Activated naive CD8-positive, alpha-beta T cell treated with anti-CD3 and anti-CD28 coated beads, Interleukin-2, amount 50 U/mL, for 16 hours (primary cell): ENCODE measurements at places on chromosomes 7 and 10.

DNA sequence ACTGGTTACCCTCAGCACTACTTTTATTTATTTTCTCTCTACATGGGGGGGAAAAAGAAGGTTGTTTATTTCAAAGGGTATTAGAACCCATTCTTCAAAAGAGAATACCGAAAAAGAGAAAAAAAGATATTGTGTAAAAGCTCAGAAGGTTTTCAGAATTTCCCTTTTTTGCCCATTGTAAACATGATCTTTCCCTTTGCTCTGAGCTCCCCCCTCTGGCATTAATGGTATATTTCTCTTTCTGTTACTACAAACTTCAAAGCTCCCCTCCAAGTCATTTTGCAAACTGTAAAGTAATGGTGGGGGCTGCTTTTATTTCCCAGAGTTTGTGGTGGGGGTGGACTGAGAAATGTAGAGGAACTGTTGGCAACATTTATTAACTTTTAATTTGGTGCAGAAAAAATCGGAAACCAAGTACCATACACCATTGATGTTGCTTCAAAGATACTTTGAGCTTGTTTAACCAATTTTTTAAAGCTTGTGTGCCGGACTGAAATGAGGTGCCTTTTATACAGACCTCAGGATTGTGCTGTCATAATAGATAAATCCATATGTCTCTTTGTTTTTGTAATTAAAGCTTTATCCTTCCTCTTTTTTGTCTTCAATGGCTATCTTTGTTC, 181.5 kb downstream of the EXOC4 start:
- no peak for DNase-seq

GRCh38 chr7:96297876-96298275, 24.0 kb downstream of the SLC25A13 start:
- no peak for DNase-seq

- no peak for DNase-seq
These were observed 51.7 kb downstream of the ADCY1 start for GRCh38 chr7:45625714-45626440.

DNA sequence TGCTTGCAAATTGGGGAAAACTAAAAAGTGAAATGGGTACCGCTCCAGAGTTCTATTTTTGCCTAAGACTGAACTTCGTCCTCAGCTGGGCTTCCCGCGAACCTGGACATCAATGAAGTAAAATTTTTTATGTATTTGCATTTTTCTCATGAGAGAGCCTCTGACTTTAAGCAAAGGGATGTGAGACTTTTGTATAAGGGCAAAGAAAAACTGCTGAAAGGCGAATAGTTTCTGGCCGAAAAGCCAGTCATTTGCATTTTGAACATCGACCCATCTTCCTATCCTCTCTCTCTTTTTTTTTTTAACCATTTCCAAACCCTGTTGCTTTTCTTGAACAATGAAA, 573 bp downstream of the PMPCB start:
- no peak for DNase-seq

GRCh38 chr10:71156436-71156835, 55.9 kb upstream of the UNC5B start:
- no peak for DNase-seq

- DNase-seq = no peak
These were observed 7.1 kb upstream of the C10orf105 start for GRCh38 chr10:71726580-71727104.

- no peak for DNase-seq
These were observed 305.0 kb downstream of the PTEN start for GRCh38 chr10:88168171-88169036.

- DNase-seq = no peak
These were observed 146.5 kb downstream of the HGF start for GRCh38 chr7:81623251-81623855.

DNA sequence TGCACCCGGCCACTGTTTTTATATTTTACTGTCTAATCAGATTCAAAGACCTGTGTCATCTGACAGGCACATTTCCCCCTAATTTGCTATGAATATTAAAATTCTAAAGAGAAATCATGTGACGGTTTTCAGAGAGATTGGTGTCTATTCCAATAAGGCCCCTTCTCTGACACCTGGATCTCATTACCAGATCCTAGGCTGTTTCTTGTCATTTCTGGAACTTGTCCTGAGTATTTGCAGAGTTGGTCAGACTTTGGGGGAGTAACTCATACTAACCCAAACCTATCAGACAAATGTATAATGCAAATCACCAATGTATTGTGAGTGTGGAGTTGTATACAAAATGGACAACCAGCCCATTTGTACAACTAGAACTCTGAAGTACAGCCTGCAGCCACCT, 29.5 kb downstream of the MYO1G start:
- no peak for DNase-seq

DNA sequence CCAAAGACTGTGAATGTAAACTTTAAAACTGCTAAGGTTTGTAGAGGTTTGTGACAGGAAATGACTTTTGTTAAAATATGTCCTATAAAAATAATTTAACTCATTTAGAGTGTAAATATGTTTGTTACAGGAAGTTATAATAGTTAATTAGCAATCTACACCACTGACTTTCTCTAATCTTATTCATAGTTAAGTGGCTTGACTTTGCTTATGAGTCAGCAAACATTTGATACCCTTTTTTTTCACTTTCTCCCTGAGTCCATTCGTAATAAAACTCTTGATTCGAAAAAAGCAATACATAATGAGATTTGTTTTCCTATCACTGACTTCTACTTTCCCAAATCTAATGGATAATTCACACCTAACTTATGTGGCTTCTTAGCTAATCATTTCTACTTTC, 317.7 kb upstream of the SEMA3C start:
- no peak for DNase-seq

- DNase-seq = no peak
These were observed 2.7 kb downstream of the PUS7 start for GRCh38 chr7:105519353-105519752.

- DNase-seq = no peak
These were observed 139.5 kb upstream of the PRKCQ start for GRCh38 chr10:6719561-6719960.

- DNase-seq = no peak
These were observed 32.2 kb upstream of the UTF1 start for GRCh38 chr10:133197786-133198185.

- no peak for DNase-seq
These were observed 104.3 kb downstream of the TCERG1L start for GRCh38 chr10:131207176-131207575.

DNA sequence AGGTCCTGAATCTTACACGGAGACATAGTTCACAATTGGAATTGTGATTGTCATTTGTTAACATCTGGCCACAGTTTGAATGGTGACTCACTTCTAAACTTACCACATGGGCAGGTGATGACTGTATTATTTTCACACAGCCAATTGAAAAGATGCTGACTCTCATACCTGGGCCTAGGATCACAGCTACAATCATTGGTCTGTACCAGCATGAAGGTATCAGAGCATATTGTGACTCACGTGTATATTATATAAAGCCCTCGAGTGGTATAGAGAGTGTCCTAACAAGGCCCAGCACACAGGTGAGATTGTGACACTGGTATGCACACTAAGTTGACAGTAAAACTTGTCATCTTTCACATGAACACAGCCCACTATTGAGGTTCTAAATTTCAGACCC, 9.4 kb upstream of the ZNF107 start:
- DNase-seq = no peak

GRCh38 chr10:70692043-70692603, 19.8 kb downstream of the ADAMTS14 start:
- no peak for DNase-seq

- no peak for DNase-seq
These were observed 278.5 kb upstream of the BMPER start for GRCh38 chr7:33626869-33627268.

DNA sequence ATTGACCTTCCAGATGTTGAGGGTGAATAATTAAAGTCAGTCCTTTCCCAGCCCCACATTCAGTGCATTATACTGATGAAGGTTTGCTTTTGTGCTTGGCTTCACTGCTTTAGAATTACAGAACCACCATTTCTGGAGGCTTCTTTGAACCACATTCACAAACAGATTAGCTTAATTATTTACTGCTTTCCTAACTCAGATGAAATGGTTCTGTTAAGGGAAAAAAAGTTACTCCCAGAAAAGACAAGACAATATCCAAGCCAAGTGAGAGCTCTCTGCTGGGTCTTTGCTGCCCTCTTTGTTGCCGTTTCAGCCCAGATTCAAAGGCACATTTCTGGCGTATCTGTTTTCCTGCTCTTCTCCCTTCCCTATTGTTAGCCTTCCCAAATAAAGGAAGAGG, 188.9 kb downstream of the AHR start:
- no peak for DNase-seq

DNA sequence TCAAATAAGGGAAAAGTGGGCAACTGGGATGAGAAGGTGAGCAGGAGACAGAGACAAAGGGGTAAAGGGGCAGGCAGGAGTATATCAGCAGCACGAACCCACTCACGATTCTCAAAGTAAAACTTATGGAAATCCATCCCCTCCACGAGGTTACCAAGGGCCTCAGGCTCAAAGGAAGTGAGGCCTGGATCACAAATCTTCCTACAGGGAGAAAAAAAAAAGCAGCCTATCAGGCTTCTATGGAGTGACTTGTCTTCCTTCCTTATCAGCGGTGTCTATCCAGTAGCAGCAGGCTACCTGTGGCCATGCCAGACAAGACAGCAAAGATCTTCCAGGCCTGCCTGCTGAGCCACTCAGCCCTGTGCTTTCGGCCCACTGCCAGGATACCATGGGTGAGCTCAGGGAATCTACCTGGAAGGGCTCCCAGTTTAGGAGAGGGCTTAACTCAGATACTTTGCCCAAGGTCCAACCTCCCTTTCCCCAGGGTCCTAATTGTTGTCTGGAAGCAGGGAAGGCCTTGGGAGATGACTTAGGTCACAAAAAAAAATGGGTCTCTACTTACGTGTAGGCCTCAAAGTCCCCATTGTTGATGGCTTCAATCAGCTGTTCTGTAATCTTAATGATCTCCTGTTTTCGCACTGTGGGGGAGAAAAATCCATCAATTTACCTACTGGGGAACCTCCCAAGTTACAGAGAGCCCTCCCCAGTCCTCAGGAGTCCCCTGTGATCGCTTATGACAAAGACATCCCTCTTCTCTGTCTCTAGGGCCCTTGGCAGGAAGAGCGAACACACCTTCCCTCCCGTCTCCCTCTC, 5.7 kb upstream of the NDST2 start:
- no peak for DNase-seq
